ENCODE measurements at places on chromosomes 2 and 18.

- DNase-seq = no peak
Measured at GRCh38 chr2:202031246-202031951, 2.3 kb upstream of the FZD7 start.

- no peak for DNase-seq
Measured at GRCh38 chr2:230721712-230722111, 9.1 kb downstream of the CAB39 start.

DNA sequence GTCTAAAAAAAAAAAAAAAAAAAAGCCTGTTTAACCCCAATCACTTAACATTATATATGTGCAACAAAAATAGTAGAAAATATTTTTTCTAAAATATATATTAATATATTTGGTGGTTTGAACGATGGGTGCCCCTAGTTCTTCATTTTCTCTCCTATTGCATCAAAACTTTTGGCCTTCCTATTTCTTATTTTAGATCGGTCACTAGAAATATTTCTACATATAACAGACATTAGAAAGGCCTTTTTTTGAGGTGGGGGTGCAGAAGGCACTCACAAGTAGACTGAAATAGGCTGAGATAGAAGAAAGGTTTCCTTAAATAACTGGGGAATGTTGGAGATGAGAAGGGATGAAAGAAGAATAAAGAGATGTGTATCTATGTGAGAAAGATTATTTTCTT, 49.3 kb upstream of the AP1S3 start:
- DNase-seq = no peak

- no peak for DNase-seq
Measured at GRCh38 chr2:55063713-55064323, 13.6 kb upstream of the RTN4 start.
